ENCODE measurements at places on chromosomes 5 and 9.
A peak's percentile ranks its signal among the peaks of the same experiment; 100 is the strongest.

DNA sequence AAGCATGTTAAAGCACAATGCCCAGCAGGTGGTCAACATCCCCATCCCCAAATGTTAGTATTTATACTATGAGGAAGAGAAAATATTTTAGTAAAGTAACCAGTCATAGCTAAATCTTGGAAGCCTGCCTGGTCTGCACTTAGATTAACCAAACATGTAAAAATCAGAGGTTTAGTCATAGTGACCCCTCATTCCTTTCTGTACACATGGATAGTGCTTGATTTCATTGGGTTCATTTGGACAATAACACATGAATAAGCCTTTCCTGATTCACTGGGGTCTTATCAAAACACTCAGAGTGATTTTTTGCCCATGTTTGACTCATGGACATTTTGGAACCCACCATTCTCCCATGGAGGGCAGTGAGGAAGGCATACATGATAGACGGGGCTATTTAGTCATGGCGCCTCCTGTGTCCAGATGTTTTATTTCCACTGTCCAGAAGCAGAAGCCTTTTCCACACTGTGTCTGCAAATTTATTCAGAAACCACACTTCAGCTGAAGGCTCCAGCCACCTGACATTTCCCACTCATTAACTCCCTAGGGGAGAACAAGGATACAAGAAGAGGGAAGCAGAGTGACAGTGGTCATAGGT is 32.5 kb downstream of the OR1J1 start:
- DNase-seq: no peak

GRCh38 chr5:139745800-139746690 is 49.6 kb upstream of the PSD2 start:
- peak; percentile 76 for DNase-seq

GRCh38 chr9:97632248-97632984 is 752 bp downstream of the TSTD2 start:
- DNase-seq: no peak

GRCh38 chr5:6775571-6775970 is 62.3 kb downstream of the TENT4A start:
- no peak for DNase-seq

DNA sequence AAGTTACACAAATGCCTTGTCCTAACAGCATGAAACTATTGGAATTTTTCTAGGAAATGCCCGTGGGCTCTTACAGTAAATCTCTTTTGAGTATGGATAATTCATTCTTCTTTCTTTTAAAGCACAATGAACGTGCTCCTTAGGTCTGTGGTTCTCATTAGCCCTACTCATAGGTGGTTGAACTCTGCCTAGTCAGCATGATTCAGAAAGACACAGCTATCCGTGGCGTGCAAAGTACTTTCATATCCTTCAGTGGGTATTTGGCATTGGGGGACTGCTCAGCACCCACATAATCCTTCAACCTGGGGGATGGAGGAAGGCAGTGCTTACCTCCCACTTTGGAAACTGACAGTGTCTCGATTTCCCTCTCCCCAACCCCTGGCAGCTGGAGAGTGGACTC is 462.0 kb upstream of the CLINT1 start:
- no peak for DNase-seq

GRCh38 chr9:108972186-108972585 is 38.0 kb downstream of the ABITRAM start:
- DNase-seq: no peak

- DNase-seq: peak; percentile 68
Observed at GRCh38 chr5:87116825-87117512, 150.7 kb upstream of the RASA1 start.

Data from GM10248 (cell line).